ENCODE measurements at places on chromosomes 2 and 18. TPM values are rescaled to one million over a fixed set of nuclear protein-coding genes. Genes with fewer than 3 reads are reported as not detected.

DNA sequence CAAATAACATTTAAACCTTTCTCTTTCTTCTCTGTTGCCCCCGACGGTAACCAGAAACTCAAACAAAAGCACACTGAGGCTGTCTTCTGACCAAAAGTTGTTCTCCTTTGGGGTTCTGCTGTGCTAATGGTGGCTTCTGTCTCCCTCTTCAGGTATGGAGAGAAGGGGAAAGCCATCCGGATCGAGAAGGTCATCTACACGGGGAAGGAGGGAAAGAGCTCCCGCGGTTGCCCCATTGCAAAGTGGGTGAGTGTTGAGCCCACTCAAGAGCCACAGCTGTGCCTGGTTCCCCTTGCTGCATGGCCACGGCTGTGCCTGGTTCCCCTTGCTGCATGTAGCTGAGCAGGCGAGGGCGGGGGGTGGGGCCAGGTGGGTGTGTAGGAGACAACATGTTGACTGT lies 67.4 kb downstream of the BOLA3 start:
- no peak for DNase-seq

The PARD6G gene
- total RNA-seq, result 8.8 TPM

The C1QL2 gene
- total RNA-seq, result not detected

- DNase-seq, result peak; percentile 50
These were observed 69.7 kb upstream of the KCNE4 start for GRCh38 chr2:222982010-222982908.

GRCh38 chr2:138536302-138536701 lies 34.7 kb downstream of the SPOPL start:
- peak; percentile 43 for DNase-seq

GRCh38 chr2:217222309-217222910 lies 362.5 kb upstream of the TNP1 start:
- DNase-seq, result no peak

DNA sequence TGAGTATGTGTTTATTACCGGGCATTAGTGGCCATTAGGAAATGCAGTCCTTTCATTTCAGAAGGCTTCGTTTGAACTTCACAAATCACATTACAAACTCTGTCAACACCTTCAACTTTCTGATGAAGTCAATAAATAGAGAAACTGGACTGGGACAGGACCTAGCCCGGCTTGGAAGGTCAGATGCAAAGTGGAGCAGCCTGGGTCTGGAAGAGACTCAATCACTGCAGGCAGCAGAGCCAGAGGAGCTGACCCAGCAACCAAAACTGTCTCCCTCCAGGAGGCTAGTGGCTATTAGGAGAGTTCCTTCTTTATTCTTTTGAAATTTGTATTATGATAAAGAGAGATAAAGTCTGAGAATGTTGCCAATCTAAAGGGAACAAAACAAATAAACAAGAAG lies 167.2 kb upstream of the SPOPL start:
- DNase-seq, result no peak

DNA sequence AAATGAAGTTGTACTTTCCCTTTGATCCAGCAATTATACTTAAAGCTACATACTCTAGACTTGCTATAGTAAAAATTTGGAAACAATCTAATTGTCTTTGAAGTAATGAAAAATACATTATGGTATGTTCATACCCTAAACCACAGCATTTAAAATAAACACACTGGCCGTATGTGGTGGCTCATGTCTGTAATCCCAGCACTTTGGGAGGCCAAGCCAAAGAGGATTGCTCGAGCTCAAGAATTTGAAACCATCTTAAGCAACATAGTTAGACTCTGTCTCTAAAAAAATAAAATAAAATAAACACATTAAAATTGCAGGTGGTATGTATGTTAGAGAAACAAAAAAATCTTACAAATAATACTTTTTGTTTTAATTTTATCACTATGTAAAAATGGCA lies 208.1 kb upstream of the KLHL14 start:
- no peak for DNase-seq

- no peak for DNase-seq
These were observed 215.1 kb downstream of the ALK start for GRCh38 chr2:29706171-29706720.

GRCh38 chr2:217609952-217610351 lies 392.8 kb downstream of the TNS1 start:
- no peak for DNase-seq

The DES gene
- total RNA-seq, result 30.0 TPM

The ZDBF2 gene
- total RNA-seq, result 19.8 TPM

The ATP6V1B1 gene
- total RNA-seq, result not detected

GRCh38 chr2:162317861-162318327 lies 590 bp downstream of the IFIH1 start:
- DNase-seq, result peak; percentile 28

The BZW1 gene
- 408 TPM for total RNA-seq

- no peak for DNase-seq
These were observed 281.6 kb downstream of the ZNF385B start for GRCh38 chr2:179579800-179580199.

DNA sequence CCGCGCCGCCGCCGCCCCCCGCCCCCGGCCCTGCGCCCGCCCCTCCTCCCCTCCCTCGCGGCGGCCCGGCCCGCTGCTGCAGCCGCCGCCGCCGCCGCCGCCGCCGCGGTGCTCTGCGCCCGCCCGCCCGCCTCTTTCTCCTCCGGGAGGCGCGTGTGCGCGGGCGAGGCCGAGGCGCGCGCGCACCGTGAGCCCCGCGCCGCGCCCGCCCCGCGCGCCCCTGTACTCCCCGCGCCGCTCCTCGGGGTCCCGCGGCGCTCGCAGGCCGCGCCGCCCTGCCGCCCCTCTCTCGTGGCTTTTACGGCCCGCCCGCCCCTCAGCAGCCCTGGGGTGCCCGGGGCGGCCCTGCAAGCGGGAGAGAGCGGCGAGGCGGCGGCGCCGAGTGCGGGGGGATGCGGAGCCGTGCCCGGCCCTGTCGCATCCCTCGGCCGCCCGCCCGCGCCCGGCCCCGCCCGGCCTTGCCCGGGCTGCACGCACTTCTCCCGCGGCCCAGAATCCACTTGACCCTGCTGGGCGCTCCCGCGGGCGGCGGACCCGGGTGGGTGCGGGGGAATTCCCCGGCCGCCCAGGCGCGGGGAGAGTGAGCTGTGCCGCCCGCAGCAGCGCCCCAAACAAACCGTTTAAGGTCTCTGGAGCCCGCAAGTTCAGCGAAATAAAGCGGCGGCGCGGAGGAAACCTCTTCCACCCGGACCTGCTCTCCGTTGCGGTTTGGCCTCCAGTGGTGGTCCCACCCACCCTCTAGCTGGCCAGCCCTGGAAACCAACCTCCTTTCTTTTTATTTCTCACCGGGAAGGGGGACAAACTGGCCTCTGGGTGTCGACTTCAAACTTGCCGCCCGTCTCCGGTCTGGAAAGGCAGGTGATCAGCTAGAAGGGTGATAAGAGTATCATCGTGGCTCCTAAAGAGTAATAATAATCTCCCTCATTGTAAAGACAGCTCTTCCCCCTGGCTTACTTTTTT lies 37.4 kb downstream of the AFF3 start:
- DNase-seq, result no peak

GRCh38 chr2:205297368-205297767 lies 384.9 kb upstream of the NRP2 start:
- DNase-seq, result no peak

- DNase-seq, result no peak
These were observed 65.2 kb downstream of the LTBP1 start for GRCh38 chr2:33011941-33012340.

The CDH19 gene
- total RNA-seq, result not detected

- DNase-seq, result no peak
These were observed 195.4 kb upstream of the HDAC4 start for GRCh38 chr2:239596253-239596652.

- DNase-seq, result no peak
These were observed 7.1 kb downstream of the CKAP2L start for GRCh38 chr2:112757265-112757664.

The SCN2A gene
- 0.17 TPM for total RNA-seq

- DNase-seq, result no peak
These were observed 394.3 kb upstream of the ETAA1 start for GRCh38 chr2:67002618-67003371.

DNA sequence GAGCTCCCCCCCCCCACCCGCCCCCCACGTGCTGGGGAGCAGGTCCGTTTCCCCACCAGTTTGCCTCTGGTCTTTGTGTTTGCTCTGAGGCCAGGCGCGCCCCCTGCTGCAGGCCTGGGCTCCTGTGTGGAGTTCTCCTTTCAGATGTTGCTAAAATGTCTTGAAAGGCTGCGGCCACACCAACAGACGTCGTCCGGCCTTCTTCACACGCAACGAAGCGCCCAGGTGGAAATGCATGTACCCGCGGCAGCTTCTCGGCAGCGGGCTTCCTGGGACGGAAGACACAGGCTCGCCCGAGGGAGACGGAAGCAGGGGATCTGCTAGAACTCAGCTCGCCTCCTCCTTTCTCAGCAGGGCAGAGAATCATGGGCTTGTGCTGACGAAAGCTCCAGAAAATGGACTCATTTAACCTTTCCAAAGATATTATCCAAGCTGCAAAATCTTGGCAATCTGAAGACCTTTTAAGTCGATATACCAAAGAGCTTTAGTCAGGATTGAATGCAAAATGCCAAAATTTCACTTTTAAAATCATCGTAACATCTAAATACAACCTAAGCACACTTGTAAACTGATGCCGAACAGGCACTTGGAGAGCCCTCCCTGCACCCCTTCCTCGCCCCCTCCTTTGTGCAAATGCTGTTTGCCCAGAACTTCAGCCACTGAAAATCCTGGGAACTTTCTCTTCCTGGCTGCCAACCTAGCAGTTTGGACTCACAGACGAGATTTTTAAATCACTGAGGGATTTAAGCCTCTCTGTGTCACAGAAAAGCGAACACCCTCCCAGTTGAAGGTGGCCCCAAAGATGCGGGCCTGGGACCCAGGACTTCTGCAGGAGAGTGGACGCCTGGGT lies 125.5 kb upstream of the ZNF516 start:
- no peak for DNase-seq

DNA sequence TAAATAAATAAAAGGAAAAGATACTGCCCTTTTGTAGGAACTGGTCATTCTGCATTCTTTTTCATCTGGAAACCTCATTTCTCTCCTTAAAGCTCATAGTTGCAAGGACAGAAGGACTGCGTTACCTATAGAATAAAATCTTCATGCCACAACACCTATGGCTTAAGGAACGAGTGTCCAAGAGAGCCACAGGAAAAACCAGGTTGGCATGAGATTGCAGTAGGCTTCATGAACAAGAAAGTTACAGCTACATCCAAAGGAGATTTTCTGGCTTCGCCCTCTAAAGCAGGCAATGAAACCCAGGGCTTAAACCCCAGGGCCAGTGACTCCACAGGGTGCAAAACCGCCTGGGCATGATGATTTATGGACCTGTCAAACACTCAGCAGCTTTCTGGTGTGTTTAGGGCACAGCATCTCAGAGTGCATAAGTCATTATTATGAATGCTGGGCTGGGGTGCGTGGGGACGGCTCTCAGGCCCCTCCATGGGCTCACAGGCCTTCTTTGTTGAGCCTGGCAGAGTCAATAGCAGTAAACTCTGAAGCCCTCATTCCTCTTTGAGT lies 30.7 kb upstream of the PIEZO2 start:
- peak; percentile 54 for DNase-seq

DNA sequence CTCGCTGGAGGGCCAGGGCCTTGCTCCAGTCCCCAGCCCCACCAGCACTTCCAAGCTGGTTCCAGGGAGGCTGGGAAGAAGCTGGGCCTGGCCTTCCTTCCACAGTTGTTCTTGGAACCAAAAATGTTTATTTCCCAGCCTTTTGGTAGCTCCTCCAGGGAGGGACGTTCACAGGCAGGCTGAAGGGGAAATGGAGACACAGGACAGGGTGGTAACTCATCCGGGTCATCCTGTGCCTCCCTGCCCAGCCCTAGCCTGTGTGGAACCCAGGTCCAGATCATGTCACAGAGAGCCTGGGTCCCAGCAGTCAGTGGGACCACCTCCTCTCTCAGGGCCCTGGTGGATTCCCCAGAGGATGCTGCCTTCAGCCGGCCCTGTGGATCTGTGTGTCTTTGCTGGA lies 12.5 kb upstream of the ARMC9 start:
- DNase-seq, result no peak

The SLC9A4 gene
- 0.84 TPM for total RNA-seq

DNA sequence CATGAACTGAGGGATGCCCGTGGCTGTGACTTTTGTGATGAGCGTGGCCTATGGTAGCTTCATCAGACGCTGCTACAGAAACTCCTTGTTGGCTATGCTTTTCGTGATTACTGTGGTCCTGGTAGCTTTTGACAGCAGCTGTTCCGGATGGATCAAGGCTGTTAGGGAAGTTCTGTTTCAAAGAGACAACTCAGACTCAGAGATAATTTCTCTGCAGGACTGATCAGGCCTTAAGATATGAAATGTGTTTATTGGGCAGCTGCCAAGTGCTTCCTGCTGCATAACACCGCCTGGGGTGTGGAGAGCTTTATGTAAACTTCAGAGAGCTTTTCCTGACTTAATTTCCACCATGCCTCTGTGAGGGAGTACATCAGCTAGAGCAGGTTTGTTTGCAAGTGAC lies 243.8 kb downstream of the TSN start:
- DNase-seq, result peak; percentile 9

DNA sequence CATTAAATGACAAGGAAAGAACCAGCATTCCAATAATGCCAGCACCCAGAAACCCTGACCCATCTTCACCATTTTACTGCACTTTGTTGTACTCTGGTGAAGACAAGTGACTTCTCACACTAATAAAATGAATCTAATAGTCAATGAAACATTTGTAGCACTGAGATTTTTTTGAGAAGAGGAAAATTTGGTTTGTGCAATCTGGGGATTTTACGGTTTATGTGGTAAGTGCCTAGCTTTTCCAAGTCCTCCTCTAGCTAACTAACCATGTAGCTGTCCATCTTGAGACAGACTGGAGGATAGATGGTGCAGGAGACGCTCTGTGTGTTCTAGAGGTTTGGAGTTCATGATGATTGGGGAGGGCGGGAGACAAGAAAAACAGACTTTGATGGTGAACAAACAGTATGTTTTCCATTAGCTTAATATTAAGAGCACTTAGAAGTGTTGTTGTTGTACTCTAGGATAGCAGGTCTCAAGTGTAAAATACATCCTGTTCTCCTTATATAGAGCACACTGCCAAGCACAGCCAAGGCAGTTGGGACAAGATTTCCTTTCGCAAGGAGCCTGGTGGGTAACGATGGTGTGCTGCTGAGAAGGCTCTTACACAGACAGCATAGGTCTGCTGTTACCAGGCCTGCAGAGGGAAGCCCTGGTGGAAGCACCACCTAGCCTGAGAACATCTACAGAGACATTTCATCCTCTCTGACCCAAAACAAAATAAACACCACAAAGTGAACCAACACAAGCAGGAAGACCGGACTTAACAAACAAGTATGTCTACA lies 83.7 kb downstream of the BCL11A start:
- no peak for DNase-seq

- no peak for DNase-seq
These were observed 87.8 kb downstream of the ACOXL start for GRCh38 chr2:110820128-110820527.

DNA sequence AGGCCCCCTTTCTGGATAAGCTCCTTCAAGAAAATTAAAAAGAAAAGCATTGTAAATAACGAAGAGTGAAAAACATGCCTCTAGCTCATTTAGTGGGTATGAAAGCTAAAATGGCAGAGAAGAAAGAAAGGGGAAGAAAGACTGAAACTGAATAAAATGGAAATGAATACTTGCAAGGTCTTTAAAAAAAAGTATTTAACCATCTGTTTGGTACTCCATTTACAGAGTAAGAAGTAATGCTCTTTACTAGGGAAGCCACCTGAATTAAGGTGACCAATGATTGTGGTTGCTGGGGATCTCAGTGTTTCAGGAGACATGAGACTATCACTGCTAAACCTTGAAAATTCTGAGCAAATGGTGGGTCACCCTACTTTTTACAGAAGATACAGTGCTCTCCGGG lies 17.7 kb upstream of the ARL5A start:
- no peak for DNase-seq

Measured in A172 (cell line).